Skeletal muscle cell (primary cell): ENCODE measurements at places on chromosomes 7 and 10.

DNA sequence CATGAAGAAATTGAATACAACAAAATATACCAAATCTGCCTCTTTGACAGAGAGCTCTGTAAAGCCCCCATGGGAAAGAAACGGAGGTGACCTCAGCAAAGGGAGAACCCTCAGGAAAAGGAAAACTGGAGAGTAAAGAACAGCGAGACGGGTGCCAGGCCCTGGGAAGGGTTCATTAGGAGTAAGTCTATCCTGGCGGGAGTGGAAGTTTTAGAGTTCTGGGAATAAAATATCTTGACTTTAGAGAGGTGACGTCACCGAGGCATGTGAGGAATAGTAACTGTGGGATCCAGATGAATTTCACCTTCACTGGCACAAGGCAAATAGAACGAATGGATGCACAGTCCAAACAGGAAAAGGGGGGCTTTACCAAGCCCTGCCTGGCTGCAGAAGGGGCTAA lies 362.8 kb upstream of the IGFBP3 start:
- DNase-seq = no peak

DNA sequence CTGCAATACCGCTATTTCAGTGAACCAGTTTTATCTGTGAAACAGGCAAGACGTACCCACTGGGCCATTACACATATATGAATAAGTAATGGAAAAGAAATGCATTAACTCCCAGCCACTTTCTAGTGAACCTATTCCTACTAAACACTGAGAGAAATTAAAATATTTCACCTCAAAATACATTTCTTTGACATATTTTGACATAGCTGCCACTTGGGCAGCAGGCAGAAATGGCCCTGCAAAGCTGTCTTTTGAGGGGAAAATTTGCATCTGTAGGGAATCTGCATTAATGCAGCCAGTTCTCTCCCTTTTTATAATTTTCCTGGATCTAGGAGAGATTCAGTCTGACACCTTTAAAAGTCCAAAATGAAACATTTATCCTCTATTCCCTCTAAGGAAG lies 714.8 kb upstream of the POM121L12 start:
- DNase-seq = no peak

DNA sequence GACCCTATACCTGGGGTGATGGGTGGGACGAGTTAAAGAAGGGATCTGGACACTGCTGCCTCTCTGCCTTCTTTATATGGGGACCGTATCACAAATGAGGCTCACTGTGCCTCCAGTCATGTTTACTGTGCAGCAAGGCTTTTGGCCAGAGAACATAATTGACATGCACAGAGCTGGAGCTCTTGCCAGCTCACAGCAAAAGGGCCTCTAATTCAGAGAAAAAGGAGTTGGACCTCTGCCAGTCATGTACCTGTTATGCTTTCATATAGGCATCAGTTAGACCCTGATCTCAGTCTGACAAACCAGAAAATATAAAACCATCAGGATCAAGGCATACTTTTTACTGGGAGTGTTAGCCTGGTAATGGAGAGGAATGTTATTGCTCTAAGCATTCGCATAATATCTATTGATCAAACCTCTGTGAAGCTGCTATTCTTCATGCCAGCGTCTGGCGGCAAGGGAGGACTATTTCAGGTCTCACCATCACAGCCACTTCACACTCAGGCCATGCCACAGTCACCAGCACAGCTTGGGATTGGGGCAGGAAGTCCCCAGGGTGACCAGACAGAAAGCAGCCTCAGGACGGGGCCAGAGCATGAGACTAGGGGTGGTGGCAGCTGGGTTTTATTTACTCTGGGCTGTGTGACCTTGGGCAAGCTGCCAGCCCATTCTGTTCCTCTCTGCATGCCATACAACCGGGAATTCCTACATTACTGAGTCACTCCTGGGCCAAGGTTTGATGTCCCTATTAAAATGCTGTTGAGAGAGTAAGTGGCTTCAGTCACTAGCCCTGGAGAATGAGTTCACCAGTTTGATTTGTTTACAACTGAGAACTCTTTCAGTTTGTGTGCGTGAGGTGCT lies 90.1 kb downstream of the NPSR1 start:
- peak; percentile 14 for DNase-seq

GRCh38 chr10:92913973-92914372 lies 65.7 kb downstream of the EXOC6 start:
- DNase-seq = no peak

GRCh38 chr10:60747817-60748469 lies 30.3 kb upstream of the CDK1 start:
- DNase-seq = no peak

- DNase-seq = no peak
Measured at GRCh38 chr7:98802781-98803110, 67.1 kb downstream of the TMEM130 start.

DNA sequence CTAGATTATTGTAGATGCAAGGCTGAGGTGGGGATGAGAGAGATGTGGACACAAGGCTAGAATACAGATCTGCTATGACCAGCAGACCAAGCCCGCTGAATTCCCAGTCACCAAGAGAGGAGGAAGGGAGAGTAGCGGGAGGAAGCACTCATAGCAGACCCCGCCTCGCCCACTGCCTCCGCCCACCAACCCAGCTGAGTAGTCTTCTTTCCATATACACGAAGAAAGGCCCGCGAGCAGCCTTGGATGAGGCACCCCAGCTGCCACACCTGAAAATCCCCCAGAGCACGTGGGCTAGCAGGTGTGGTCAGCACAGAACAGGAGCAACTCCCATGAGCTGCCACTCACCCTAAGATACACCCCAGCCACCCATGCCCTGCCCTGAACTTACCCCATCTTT lies 7.9 kb upstream of the H2BK1 start:
- DNase-seq = no peak

DNA sequence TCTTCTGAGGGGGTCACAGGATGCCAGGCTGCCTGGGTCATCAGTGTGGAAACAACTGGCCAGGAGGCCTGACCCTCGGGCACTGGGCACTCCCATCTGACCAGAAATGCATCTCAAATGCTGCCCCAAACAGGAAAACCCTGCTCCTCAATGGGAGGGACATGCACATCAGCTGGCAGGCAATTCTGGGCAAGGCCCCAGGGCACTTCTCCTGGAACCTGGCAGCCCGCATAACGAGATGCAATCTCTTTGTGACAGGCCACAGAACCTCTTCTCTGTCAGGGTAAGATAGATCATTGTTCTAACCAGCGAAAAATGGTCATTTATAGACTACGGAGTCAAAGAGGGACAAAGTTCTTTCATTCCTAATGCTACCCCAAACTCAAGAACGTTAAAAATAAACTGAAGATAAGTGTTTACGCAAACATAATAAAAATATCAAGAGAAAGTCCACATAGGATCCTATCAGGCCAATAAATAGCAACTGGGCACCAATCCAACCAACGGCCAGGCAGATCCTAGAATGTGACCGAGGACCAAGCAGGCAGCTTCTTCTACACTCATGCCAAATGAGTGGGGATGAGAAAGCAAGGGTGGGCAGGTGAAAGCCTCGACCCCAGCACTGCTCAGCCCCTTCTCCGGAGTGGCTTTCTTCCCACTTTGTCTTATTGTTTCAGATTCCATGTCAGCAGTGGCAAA lies 212.3 kb downstream of the TCERG1L start:
- DNase-seq = no peak

GRCh38 chr7:131554880-131555516 lies 1.4 kb downstream of the PODXL start:
- DNase-seq = no peak
